Stimulated activated CD4-positive, alpha-beta T cell treated with anti-CD3 and anti-CD28 coated beads, TNF-alpha, amount 100 ng/mL, for 4 hours (primary cell): ENCODE measurements at places on chromosomes 3 and 15.

- no peak for DNase-seq
These were observed 64.4 kb downstream of the GTPBP8 start for GRCh38 chr3:113055201-113055600.

DNA sequence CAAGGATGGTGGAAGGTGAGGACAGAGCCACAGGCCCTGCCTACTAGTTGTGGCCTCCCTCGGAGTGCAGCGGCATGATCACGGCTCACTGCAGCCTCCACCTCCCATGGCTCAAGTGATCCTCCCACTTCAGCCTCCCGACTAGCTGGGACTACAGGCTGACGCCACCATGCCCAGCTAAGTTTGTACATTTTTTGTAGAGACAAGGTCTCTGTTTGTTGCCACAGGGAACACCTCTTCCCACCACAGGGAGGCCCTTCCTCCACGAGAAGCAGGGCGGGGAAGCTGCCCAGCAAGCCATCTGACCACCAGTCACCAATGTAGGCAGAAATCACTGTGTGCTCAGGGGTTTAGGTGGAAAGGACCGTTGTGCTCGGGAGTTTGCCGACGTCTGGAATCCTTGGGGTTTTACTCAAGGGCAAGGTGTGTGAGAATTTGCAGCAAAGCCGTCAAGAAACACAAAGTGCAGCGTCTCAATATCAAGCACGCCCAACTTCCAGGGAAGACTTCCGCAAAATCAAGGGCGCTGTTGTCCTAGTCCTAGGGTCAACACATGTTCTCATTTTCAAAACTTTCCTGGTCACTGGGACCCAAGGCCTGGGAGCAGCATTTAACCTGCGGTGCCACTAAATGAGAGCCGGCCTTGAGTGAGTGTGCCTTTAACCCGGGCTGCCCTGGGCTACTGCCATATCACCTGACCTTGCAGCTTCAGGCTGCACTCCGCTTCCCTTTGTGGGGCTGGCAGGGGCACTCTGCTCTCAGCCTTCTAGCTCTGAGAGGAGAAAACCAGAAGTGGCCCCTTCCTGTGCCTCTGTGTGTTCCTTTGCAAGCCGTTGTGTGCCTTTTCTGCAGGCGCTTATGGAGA, 65.7 kb downstream of the SLC12A8 start:
- no peak for DNase-seq

DNA sequence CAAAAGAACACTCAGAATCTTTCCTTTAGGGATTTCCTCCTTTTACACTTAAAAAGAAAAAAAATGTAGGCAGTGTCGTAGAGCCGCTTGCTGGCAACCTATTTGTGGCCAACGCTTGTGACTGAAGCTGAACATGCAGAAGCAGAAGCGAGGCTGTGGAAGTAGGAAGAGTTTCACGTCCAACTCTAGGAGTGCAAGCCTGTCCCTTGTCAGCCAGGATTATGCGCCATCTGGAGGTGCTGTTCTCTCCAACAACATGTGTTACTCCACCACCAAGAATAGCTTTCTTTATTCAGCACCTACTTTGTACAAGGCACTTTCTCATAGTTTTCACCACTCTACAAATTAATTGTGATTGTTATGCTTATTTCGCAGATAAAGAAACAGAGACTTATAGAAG, 223.2 kb upstream of the LMCD1 start:
- DNase-seq, result no peak

GRCh38 chr3:141392897-141393734, 24.8 kb downstream of the ZBTB38 start:
- no peak for DNase-seq

DNA sequence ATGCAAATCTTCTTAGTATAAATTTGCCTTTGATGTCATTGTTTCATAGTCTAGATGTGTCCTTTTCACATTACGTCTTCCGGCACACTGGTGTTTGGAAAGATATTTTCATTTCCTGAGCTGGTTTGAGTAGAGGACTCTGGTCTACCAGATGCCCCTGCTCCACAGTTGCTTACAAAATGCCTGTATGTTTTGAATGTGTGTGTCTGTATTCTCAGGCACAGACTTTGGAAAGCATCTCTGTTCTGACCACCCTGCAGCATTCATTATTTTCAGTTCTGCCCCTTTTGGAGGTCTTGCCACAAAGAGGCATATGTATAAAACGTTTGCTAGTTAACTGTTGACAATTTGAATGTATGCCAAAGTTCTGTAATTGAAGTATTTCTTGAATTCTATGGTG, 236.0 kb upstream of the GOLIM4 start:
- DNase-seq, result no peak

GRCh38 chr15:65081270-65081669, 4.7 kb downstream of the KBTBD13 start:
- no peak for DNase-seq

DNA sequence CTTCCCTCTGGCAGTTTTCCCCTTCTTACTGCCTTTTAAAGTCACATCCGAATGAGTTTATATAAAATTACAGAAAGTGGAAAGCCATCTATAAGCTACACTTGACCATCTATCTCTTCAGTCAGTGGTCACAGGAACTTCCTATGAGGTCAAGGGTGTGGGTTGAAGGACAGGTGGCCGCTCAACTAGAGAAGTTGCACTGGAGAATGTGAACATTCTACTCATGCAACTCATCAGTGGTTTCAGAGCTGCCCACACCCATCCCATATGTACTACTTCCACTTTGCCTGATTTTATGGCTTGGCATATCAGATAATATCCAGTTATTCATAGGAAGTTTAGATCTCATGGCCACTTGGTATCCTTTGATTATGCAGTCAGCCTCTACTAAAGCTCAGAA, 57.4 kb upstream of the TMEM158 start:
- DNase-seq, result no peak

- DNase-seq, result no peak
These were observed 22.3 kb upstream of the TRIM59 start for GRCh38 chr3:160471892-160472291.

DNA sequence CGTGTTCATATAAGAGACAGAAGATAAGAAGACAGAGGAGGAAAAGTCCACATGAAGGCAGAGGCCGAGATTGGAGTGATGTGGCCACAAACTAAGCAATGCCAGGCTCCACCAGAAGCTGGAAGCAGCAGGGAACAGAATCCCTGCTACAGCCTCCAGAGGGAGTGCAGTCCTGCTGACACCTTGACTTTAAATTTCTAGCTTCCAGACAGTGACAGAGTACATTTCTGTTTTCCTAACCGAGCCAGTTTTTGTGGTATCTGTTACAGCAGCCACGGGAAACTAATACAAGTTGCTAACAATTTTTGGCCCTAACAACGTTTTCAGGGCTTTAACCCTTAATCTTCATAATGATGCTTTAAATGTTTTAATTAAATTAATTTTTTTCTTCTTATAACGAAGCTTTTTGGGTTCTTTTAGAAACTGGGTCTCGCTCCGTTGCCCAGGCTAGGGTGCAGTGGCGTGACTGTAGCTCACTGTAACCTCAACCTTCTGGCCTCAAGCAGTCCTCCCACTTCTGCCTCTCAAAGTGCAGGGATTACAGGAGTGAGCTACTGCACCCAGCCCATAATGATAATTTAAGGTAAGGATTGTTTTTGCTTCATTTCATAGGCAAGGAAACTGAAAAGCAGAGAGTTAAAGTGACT, 202.3 kb upstream of the PROK2 start:
- no peak for DNase-seq

DNA sequence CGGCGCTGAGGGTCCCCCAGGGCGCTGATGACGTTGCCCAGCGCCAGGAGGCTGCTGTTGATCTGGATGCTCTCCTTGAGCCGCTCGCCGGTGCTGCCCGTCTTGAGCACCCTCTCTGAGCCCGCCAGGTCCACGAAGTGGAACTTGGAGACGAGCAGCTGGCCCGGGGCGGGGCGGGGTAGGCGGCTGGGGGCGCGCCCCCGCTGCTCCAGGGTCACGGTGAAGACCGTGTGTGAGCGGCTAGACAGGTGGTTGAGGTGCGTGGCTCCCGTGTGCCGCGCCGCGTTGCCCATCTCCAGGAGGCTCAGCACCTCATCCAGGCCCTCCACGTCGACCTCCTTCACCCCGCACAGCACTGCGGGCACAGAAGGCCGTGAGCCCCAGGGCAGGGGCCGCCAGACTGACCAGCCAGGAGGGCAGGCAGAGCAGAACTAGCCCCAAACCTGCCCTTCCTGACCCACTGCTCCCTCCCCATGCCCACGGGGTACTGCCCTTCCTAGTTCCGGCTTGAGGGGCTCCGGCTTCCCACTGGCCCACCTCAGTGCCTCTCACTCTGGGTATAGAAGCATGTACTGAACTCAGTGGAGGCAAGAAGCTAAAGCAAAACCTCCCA, 6.1 kb downstream of the KIF7 start:
- no peak for DNase-seq

DNA sequence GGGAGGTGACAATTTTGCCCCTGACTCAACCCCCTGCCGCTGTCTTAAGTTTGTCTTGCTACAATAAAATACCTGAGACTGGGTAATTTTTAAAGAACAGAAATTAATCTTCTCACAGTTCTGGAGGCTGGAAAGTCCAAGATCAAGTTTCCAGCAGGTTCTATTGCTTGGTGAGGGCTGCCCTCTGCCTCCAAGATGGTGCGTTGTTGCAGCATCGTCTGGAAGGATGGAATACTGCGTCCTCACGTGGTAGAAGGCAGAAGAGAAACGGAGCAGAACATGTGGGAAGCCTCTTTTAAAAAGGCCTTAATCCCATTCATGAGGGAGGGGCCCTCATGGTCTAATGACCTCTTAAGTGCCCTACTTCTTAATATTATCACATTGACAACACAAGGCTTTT, 87.3 kb upstream of the SNTN start:
- no peak for DNase-seq

- DNase-seq, result no peak
These were observed 6.9 kb downstream of the SELENOT start for GRCh38 chr3:150609988-150610387.

DNA sequence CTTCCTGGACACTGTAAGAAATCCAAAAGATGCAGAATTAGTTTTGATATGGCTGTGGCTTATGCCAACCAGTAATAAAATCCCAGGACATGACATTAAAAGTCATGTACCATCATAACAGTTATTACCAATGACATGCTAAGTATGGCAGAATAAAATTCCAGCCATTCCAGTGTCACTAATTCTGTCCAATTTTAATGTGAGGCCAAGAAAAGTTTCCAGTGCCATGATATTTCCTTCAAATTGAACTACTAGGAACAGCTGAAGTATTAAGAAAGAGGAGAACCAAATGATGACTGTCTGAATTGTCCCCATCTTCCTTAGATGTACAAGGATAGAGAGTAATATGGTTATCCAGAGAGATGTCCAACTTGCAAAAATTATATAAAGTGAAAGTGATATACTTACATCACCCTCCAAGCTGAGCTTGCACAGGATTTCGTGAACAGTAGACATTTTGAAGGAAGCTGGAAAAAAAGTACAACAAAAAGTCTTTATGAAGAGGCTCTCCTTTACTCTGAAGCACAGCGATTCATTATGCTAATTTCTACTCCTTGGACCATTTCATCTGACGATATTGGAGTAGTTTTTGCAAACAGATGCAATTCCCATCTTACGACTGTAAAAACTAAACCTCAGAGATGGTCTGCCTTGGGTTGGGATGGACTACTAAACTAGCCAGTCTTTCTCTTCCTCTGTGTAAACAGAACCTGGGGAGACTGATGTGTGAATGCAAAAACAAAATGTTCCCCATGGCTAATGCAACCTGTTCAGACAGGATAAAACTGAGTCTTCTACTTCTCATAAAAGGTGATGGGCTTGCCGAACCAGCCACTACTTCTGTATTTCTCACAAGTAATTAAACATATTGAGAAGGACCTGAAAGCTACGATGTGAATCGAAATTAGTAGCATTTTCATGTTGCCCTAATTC, 11.9 kb downstream of the ANXA2 start:
- no peak for DNase-seq

- DNase-seq, result no peak
These were observed 2.5 kb downstream of the PFN2 start for GRCh38 chr3:149968216-149968615.

DNA sequence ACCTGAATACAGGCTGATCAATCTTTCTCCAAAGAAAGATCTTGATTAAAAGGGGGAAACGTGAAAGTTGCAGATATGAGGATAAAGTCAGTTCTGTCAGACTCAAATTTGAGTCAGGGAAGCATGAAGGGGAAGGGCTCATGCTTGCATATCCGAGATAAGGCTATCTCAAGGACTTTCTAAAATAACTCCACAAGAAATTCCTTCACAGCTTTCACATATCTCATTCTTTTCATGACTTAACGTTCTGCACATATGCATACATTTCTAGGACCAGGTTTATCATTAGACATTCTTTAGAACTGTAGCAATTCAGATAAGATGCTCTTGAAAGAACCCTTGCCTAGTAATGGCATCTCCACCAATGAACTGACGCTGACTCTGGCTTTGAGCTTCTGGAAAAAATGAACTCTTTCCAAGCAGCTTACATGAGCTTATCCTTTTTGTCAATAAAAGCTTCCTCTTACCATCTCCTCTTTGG, 15.9 kb downstream of the SH3GL3 start:
- no peak for DNase-seq

DNA sequence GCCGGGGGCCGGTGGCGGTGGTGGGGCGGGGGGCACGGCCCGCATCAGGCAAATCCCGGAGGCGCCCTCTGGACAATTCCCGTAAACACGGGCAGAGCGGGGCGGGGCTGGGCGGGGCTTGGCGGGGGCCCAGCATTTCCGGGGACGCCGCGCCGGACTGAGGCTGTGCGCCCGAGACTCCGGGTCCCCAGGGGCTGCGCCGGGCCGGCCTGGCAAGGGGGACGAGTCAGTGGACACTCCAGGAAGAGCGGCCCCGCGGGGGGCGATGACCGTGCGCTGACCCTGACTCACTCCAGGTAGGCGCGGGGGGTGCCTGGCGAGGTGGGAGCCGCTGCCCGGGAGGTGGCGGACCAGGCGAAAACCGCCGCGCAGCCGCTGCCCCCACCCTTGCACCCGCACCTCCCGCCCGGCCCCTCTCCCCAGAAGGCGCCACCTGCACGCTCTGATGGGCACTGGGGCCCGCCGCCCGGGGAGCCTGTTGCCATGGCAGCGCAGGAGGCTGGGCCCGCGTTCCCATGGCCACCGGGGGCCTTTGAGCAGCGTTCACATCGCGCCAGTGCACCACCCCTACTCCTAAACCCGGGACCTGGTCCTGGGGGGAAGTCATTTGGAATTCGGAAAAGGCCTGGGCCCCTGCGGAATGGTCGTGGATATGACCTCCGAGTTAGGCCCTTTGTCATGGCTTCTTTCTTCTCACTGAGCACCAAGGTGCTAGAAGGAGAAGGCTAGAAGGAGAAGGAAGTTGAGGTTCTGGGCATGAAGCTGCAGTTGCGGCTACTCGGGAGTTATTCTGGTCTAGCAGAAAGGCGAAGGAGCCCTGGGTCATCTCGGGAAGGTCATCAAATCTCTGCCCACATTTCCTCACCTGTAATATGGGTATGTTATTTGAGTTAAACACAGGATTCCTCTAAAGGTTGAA, 16.1 kb upstream of the SEMA4B start:
- no peak for DNase-seq

DNA sequence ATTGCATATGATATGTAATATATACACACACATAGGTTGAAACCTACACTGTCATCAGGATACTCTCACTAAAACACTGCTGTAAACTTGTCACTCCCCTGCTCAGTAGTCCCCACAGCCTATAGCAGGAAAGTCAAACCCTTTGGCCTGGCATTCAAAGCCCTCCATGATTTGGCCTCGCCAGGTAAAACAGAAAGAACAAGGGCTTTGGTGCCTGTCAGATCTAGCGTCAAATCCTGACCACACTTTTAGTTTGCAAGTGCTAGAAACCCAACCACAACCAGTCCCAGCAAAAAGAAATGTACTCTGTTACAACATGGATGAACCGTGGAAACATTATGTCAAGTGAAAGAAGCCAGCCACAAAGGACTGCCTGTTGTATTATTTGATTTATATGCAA, 11.4 kb downstream of the CRABP1 start:
- no peak for DNase-seq
